NCI-H1048 (cell line): ENCODE measurements at places on chromosomes 13 and 19.

- DNase-seq = no peak
These were observed 11.3 kb upstream of the POU2F2 start for GRCh38 chr19:42143341-42144234.

DNA sequence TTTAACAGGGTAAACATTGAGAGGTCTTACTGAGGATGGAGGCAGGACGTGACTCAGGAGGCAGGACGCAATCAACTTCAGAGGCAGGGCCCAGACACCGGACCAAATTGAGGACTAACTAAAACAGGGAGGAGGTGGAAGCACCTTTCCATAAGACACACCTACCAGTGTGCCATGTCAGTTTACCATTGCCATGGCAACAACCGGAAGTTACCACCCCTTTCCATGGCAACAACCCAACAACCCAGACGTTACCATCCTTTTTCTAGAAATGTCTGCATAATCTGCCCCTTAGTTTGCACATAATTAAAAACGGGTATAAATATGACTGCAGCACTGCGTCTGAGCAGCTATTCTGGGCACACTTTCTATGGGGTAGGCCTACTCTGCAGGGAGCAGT lies 53.5 kb upstream of the SOX21 start:
- DNase-seq = no peak

GRCh38 chr13:71090990-71091389 lies 776.0 kb downstream of the DACH1 start:
- DNase-seq = no peak

GRCh38 chr13:74919914-74920313 lies 562.1 kb downstream of the TBC1D4 start:
- DNase-seq = no peak

DNA sequence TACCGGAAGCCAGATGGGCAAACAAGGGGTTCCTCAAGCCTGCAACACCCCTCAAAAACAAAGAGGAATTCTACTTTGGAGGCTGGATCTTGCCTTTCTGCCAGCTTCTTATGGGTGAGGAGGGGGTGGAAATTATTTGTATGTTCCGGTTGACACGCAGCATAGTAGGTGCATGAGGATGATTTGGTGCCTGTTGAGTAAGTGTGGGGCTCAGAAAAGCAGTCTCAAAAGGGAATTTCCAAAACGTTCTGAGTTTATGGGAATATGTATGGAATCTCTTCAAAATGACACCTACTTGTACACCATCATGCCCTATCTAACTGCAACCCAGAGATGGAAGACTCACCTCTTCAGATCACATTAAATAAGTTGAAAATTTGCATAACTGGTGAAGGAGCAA lies 3.0 kb upstream of the TECR start:
- DNase-seq = no peak

DNA sequence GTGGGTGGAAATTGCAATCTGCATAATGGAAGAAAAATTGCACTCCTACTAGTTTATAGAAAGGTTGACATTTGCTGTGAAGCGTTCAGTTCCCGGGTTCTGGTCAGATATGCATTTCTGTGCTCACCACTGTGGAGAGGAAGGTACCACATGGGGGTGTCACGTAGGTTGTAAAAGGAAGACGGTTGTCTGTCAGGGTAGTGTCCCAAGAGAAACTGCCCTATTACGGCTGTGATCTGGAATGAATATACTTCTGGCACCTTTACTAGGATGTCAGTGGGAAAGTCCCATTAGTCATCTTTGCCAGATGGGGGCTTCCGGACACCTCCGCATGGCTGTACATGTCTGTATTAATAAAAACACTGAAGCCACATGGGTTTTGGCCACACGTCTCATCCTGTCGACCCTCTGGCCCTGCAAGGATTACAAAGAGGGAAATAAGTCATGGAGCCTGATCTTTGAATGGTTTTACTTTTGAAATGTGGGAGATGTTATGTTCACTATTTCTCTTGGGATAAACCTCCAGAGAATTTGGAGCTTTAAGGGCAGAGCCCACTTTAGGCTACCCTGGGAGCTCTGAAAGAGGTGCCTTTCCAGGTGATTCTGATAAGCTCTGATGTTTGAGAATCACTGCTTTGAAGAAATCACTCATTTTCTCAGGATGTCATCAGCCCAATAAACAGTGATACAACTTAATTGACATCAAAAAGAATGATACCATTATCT lies 133.9 kb downstream of the AKAP11 start:
- no peak for DNase-seq

GRCh38 chr19:42323852-42324654 lies 1.4 kb upstream of the MEGF8 start:
- DNase-seq = no peak

DNA sequence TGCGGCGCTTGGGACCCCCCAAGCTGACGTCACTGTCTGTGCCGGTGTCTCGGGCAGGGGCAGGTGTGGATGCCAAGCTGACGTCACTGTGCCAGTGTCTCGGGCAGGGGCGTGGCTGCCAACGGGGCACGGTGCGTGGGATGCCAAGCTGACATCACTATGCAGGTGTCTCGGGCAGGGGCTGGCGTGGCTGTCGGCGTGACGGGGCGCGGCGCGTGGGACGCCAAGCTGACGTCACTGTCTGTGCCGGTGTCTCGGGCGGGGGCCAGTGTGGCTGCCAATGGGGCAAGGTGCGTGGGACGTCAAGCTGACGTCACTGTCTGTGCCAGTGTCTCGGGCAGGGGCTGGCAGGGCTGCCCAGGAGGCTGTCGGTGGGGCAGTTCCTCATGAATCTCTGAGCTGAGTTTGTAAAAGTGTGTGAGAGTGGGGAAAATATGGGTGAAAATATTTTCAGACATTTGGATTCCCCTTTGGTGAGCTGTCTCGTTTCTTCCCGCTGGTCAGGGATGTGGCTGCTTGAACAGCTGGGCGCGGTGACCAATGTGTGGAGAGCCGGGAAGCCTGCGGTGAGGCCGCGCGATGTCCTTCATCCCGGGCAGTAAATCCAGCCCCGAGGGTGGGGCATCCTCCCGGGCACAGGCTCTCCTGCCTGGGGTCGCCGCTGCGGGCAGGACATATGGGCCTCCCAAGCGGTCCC lies 25.2 kb downstream of the MCF2L start:
- DNase-seq = no peak
